ENCODE measurements at places on chromosomes 12 and 14.

- DNase-seq, result no peak
Measured at GRCh38 chr12:64028541-64028940, 184.0 kb downstream of the SRGAP1 start.

DNA sequence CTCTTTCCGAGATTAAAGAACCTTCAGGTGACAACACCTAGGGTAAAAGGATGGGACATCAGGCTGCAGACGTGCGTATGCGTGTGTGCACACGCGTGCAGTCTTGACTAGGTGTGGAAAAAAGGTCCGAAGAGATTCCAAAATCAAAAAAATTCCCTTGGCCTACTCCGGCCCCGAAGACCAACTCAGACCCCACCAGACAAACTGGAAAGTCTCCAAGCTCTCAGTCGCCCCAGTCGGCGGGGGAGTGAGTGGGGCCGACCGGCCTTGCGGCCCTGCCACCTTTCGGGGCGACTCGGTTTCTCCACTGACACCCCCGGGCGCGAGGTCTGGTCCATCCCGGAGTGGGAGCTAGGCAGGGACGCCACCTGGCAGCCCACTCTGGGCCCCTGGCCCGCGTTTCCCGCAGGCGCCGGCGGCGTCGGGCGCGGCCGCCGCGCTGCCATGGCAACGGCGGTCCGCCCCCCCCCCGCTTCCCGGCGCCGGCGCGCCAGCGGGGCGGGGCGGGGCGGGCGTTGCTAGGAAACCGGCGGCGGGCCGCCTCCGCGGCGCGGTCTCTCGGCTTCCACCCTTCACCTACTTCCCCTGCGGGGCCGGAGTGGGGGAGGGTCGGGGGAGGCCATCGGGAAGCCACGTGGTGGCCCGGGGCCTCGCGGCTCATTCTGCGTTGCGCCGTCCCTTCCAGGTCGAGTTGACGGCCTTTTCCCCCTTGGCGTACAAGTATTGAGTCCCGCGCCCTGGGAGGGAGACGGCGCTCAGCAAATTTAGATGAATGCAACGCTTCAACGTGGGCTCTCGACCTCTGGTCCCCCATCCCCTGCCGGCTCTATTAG is 253.1 kb downstream of the EFCAB11 start:
- DNase-seq, result peak; percentile 77

DNA sequence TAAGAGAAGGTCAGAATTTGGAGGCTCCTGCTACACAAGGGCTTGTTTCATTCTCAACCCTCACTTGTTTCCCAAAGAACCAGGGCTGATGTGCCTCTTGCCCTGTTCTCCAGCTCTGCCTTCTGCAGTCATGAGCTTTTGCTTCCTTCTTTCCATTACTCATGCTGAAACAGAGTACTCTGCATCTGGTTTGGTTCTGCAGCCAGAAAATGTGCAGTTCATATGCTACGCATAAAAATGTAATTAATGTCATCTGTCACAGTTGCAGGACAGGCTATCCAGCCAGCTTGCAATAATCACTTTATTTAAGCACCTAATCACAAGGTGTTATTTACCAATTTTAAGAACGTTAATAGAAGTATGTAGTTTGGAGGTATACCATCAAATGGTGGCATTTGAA is 150.2 kb downstream of the SRGAP1 start:
- no peak for DNase-seq

GRCh38 chr12:40181490-40181889 is 43.3 kb upstream of the LRRK2 start:
- DNase-seq, result no peak

DNA sequence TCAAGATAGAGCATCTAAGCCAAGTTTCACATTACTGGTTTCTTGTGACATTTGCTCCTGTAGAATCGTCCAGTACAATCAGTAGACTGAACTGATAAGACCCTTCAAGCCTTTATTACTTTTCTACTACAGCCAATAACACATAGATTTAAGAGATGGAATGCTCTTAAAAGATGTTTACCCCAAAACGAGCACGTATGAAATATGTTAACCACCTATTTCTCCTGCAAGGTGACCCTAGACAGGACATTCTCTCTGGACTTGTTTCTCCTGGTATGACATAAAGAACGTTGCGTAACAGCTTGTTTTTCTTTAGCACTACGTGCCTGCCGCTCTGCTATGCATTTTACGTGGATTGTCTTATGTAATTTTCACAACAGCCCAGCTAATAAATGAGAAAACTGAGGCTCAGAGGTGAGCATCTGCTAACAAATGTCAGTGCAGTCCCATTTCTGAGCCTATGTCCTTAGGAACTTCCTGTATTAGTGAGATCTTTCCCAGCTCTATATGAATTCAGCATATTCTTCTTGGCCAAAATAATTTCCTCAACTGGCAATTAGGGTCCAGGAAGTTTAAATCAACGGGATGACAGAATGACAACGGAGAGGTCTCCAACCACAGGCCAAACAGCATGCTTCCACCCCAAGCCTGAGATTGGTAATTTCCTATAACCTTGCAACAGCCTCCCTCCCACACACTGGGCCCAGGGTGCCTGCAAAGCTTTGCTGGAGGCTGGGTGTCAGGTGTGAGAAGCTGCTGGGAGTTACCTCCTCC is 3.7 kb downstream of the NFKBIA start:
- no peak for DNase-seq

GRCh38 chr12:6383572-6384498 is at the start of gene LTBR:
Gene LTBR, plus strand, starts transcription at chr12:6384162. Its CDS starts 197 bp downstream, at chr12:6384359.
- DNase-seq, result peak; percentile 92

DNA sequence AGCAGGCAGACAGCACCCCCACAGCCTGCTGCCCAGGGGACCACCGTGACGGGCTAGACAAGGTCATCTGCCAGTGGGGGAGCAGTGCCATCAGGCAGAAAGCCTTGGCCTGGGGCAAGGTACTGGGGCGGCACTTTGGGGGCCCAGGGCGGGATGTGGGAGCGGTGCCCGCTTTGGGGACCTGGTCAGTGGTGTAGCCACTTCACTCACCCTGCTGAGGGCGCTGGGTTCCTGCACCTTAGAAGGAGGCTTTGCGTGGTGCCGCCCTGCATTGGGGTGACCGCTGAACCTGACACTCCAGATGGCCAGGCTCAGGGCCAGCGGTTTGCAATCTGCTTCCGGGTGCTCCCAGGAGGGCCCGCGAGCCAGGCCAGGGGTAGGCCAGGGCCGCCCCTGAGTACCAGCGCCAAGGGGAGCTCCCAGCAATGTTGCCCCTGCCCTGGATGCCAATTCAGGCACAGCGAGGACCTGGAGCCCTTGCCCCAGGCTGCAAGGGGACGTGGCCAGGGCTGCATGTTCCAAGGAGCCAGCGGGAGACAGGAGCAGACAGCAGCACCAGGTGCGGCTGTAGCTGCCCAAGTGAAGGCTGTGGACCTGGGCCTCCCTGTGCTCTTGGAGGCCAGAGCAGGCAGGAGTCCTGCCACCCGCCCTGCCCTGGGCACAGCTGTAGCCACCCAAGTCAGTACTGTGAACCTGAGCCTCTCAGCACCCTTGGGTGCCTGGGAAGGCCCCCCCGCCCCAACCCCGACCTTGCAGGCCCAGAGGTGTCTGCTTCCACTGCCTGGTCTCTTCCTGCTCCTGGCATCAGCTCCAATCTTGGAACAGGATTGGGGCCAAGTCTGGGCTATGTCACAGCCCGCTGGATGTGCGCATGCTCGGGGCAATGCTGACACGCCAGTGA is 550.7 kb downstream of the SLC6A15 start:
- no peak for DNase-seq

DNA sequence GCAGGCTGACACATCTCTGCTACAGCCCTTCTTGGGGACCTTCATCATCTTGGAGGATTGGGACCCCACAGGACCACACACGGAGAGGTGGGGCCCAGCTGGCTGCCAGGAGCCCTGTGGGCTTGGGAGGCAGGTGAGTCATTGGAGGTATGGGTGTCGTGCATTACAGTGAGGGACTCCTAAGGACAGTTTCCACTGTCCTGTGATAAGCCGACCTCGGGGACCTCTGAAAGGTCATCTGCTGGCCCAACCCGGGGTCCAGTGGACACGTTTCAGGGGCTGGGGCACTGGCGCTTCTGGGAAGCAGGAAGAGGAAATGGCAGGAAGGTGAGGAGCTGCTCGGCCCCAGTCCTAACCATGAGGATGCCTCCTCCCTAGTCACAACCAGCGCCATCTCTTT is 238.0 kb downstream of the BCL11B start:
- no peak for DNase-seq

DNA sequence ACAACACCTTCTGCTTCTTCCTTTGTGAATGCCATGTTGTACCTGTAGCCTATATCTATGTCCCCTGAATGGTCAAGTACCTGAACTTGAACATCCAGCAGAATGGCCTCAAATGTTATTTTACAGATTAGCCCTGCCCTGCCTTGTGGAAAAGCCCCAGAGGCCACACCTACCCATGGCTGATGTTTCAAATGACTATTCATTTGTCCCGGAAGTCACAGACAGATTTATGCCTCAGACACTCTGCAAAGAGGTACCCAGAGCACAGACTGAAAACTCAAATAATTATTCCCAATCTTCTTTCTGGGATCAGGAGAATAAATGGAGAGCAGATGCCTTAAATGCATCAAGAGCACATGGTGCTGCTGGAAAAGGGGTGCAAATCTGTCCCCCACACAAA is 13.0 kb upstream of the DPF3 start:
- DNase-seq, result no peak

DNA sequence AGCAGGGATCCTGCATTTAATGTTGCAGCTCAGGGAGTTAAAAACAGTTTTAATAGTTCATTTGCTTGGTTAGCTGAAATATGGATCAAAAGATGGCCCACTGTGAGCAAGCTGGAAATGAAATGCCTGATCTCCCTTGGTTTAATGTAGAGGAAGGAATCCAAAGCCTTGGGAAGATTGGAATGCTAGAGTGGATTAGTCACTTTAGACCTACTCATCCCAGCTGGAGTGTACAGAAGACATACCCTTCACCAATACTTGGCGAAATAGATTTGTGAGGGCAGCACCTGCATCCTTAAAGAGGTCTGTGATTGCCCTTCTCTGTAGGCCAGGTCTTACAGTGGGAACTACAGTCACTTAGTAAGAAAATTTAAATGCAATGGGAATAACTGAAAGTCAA is 58.0 kb upstream of the KRAS start:
- peak; percentile 84 for DNase-seq

DNA sequence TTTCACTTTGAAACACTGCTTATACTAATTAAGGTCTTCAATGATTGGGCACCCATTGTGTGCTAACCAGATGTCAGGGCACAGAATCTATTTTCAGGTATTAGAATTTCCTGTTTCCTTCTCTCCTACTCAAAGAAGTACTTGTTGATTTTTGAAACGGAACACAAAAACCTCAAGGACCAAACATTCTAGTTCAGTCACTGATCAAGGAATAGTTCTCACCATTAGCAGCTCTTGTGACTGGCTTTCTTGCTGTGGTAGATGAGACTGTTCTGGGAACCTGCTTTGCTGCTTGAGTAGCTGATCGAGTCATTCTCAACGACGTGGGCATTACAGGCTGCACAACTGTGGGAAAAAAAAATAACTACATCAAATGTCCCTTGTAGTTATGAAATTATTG is 11.0 kb downstream of the DLGAP5 start:
- DNase-seq, result peak; percentile 12

DNA sequence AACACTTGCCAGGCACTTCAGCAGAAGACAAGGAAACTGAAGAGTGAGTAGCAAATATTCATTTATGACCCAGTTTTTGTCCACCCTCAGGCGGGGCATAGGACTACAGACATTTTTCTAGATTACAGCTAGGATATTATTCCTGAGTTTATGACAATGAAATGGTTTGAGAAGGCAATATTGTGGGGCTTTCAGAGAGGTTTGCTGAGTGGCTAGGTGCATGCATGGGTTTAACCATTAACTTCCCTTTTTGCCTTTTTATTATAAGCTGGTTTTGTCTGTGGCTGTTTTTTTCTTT is 104.0 kb upstream of the BCAT1 start:
- DNase-seq, result no peak

DNA sequence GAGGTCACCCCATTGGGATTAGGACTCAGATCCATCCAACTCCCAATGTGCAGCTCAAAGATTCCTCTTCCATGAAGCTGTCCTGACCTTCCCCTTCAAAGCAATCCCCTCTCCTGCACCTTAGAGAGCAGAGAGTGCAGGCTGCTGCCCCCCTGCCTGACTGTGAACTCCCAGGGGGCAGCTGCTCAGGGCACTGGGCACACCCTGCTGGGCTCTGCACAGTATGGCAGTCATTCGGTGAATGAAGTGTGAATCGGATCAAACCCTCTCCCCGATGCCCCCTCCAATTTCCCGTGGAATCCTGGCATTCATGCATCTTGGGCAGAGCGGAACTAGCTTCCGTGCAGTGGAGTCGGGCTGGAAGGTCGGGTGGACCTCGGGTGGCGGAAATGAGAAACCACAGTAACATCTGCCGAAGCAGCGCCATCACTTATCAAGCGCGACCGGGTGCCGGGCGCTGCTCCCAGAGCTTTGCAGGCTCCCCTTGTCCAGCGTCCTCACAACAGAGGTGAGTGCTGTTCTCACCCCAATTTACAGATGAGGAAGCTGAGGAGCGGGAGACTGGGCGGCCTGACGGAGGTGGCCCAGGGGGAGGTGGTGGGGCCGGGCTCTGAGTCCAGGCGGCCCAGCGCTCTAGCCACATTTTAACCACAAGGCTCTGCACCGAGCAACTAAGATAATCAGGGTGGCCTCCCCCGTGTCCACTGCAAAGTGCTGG is 14.7 kb downstream of the GALNT9 start:
- DNase-seq, result no peak

DNA sequence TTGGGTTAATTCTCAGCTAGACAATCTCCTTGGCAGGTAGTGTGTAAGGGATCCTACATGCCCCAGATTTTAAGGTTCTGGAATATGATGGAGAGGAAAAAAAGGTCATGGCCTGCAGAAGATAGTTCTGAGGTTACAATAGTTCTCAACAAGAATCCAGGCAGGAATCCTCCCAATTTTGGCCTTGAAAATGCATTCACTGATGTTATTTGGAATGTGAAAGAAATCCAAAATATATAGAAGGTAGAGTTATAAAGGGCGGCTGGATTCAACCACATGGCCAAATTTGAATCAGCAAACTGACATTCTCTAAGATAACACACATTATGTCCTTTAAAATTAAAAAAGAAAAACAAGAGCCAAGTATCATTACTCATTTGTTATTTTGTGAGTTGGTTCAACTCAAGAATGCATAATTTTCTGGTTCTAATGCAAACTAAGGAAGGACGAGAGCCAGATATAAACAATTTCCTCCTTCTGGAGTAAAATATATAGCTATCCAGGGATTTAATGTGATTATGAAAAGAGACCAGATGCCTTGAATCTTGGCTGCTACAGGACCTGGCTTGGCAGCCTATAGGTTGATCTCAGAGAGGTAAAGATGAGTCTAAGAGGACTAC is 177.0 kb upstream of the G2E3 start:
- DNase-seq, result no peak

DNA sequence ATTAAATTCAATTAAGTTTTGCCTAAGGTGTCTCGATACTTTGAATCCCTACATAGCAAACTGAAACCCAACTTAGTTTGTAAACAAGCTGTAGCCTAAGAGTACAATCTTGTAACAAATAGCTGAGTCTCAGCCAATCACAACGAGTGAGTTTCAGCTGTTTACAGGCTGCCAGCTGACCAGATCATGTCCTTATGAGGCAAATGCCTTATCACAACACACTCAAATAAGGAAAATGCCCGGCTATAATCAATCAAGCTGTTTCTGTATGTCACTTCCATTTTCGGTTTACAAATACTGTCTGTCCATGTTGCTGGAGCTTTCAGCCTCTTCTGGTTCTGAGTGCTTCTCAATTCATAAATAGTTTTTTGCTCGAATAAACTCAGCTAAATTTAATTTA is 943.8 kb downstream of the SLC16A7 start:
- DNase-seq, result no peak

All from fibroblast of skin of back (primary cell).